ENCODE measurements at places on chromosomes 6 and 20.
A peak's percentile ranks its signal among the peaks of the same experiment; 100 is the strongest.

- DNase-seq = peak; percentile 25
Measured at GRCh38 chr6:63565727-63566596, 6.3 kb upstream of the LOC128125822 start.

GRCh38 chr20:50251992-50252511 is 61.4 kb downstream of the CEBPB start:
- peak; percentile 83 for DNase-seq

- peak; percentile 50 for DNase-seq
Measured at GRCh38 chr20:62925420-62926228, 681 bp downstream of the DIDO1 start.

DNA sequence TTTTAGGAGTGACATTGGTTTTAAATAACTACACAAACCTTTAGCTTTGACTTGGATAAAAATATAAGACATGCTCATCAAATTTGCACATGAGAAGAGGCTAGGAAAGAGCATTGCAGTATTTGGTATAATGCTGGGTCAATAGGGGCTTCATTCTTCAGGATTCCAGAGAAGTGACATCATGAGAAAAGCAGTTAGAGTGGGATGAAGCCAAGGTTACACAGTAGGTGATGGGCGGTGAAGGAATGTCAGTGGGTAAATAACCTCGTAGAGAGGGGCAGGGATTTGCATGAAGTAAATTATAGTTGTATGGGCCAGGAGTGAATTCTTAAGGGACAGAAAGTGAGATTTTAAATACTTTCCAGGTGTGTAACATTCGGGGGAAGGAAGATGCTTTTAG is 216.2 kb downstream of the RFPL4B start:
- peak; percentile 69 for DNase-seq

GRCh38 chr6:27144740-27145079 is 102.8 kb upstream of the PRSS16 start:
- DNase-seq = no peak

GRCh38 chr6:89073014-89073620 is 7.4 kb upstream of the PNRC1 start:
- DNase-seq = no peak

GRCh38 chr20:62103508-62104233 is 18.6 kb upstream of the LSM14B start:
- DNase-seq = no peak

Data from EH (cell line).